EL (cell line): ENCODE measurements at places on chromosomes 2 and 18.

- peak; percentile 30 for DNase-seq
Measured at GRCh38 chr18:12254136-12254819, at the start of gene CIDEA. CIDEA (plus strand) TSS chr18:12254361; CDS start chr18:12254384, 23 bp downstream.

DNA sequence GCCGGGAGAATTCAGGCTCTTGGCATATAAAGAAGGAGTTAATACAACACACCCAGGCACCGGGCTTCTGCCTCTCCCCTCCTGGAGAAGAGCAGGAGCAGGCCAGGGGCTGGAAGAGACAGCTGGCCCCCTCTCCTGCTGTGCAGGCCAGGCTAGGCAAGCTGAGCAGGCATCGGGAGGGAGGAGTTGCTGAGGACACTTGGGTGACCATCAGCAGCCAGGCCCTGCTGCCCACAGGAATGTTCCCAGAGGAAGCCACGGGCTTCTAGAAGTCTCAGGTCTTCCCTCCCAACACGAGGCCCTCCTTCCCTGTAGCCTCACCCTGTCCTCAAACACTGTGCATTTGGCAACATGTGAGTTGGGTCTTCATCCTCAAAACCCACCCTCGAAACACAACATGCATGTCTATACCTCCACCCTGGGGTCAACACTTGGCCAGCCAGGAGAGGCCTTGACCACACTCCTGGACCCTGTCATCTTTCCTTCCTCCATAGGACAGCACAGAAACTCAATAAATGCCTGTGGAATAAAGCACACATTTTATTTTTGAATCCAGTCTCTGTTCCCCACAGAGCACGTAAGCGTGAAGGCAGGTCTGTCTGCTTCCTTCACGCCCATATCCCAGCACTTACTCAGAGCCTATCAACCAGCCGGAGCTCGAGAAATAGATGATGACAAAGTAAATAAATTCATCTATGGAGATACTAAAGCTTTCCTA lies 433.8 kb upstream of the ID2 start:
- no peak for DNase-seq

DNA sequence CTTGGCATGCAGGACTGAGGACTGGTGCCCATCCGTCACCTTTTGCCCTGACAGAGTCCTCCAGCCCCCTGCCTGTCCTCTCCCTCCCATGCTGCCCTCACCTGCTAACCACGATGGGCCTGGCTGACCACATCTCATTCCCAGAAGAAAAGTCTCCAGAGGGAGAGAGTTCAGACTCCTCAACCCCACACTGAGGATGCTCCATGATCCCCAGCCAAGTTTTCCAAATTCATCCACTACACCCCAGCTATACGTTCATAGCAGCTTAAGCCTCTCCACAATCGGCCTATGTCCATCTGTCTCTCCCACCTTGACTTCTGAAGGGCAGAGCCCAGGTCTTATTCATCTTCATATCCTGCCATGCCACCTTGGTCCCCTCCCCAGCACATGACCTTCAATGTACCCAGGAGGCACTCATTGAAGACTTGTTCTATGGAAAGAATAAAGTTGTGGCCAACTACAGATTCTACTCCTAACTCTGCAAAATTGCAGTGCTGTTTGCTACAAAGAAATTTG lies 115.6 kb upstream of the ID2 start:
- no peak for DNase-seq

- no peak for DNase-seq
Measured at GRCh38 chr18:3878401-3878800, 428.4 kb downstream of the TGIF1 start.

DNA sequence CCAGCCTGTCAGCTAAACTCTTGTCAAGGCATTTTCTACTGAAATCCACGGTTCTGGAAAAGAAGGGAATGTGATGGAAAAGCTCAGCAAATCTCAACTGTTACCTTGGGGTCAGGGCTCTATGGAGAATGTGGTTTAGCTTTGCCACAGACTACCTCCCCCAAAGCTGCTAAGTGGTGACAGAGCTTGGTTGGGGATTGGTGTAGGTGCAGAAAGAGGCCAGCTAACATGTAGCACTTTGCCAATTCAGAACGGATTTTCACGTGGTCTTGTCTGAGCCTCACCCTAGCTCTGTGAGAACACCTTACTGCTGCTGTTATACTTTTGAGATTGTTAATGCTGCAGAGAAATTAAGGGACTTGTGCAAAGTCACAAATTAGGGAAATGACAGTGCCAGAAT lies 331.1 kb downstream of the RND3 start:
- DNase-seq = no peak

DNA sequence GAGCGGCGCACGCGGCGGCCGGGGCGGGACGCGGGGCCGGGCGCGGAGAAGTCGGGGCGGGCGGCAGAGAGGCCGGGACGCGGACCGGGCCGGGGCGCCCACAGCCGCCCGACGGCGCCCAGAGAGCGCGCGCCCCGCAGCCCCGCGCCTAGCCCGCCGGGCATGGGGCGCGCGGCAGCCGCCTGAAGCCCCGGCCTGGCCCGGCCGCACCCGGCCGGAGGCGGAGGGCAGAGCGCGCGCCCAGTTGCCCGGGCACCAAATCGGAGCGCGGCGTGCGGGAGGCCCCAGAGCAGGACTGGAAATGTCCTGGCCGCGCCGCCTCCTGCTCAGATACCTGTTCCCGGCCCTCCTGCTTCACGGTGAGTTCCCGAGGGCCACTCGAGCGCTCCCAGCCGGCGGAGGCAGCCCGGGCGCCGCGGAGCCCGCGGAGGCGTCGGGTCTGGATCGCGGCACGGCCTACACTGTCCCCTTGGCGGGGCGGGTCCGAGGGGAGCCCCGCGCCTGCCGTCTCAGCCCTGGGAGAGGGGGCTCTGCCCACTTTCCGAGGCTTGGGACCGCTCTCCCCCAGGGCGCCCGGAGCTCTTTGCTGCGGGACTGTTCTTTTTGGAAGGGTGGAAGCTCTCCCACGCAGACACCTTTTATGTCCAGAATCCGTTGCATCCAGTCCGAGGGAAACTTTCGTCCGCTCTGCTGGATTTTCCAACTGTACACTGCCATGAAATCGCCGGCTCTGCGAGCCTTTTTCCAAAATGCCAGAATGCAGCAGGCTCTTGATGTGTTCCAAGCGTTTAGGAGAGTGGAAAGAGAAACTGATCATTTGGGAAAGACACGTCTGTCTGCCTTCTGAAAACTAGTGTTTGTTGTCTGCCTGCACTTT lies 484 bp downstream of the APCDD1 start:
- DNase-seq = peak; percentile 34

DNA sequence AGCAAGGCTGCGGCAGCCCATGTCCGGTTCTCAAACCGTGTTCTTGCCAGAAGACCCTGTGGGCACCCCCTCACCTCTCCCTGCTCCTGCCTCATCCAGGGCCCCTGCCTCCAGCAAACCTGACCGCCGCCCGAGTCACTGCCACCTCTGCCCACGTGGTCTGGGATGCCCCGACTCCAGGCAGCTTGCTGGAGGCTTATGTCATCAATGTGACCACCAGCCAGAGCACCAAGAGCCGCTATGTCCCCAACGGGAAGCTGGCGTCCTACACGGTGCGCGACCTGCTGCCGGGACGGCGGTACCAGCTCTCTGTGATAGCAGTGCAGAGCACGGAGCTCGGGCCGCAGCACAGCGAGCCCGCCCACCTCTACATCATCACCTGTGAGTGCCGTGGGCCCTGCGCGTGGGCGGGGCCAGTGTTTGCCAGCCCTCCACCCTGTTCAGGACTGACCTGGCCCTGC lies 32.2 kb downstream of the MTERF4 start:
- DNase-seq = no peak

- peak; percentile 35 for DNase-seq
Measured at GRCh38 chr2:19746611-19747309, 155.0 kb downstream of the TTC32 start.

GRCh38 chr2:12014088-12014960 lies 267.9 kb downstream of the LPIN1 start:
- DNase-seq = peak; percentile 63

- no peak for DNase-seq
Measured at GRCh38 chr18:26516964-26517363, 31.4 kb downstream of the KCTD1 start.
